ENCODE measurements at places on chromosomes 12 and 14. TPM values are rescaled to one million over a fixed set of nuclear protein-coding genes. Genes with fewer than 3 reads are reported as not detected.

The TMED8 gene
- total RNA-seq: 11.7 TPM

The RIMBP2 gene
- 1.2 TPM for total RNA-seq

The ASPG gene
- 2.8 TPM for total RNA-seq

The GPR137C gene
- total RNA-seq: 0.59 TPM

The UNC79 gene
- 0.21 TPM for total RNA-seq

The JPH4 gene
- 1.2 TPM for total RNA-seq

The GLIPR1 gene
- 6.3 TPM for total RNA-seq

The TAS2R7 gene
- total RNA-seq: not detected

The HEBP1 gene
- 42.7 TPM for total RNA-seq

- no peak overlapping the region for H3K4me3 ChIP-seq
- H3K27ac ChIP-seq: no peak overlapping the region
- H3K4me1 ChIP-seq: no peaks in the 10 kb centered on the region
- no peak for DNase-seq
- H3K27me3 ChIP-seq: no peaks in the 10 kb centered on the region
These were observed 581.7 kb downstream of the DIO2 start for GRCh38 chr14:79629411-79630287.

- DNase-seq: no peak
- H3K36me3 ChIP-seq: no peaks in the 10 kb centered on the region
- no peaks in the 10 kb centered on the region for H3K4me1 ChIP-seq
- no peak overlapping the region for H3K27ac ChIP-seq
- no peaks in the 10 kb centered on the region for H3K27me3 ChIP-seq
These were observed 3.6 kb upstream of the ELK3 start for GRCh38 chr12:96190413-96191108.

- no peak overlapping the region for H3K27ac ChIP-seq
- H3K36me3 ChIP-seq: no peaks in the 10 kb centered on the region
- no peak overlapping the region for H3K4me3 ChIP-seq
- DNase-seq: no peak
- H3K4me1 ChIP-seq: peaks cover 17% of the 10 kb centered on the region
These were observed 111.2 kb downstream of the TMTC1 start for GRCh38 chr12:29672580-29672979.

GRCh38 chr14:94462219-94462551, 9.6 kb upstream of the SERPINA11 start:
- no peak for DNase-seq
- H3K27ac ChIP-seq: no peak overlapping the region
- no peaks in the 10 kb centered on the region for H3K36me3 ChIP-seq
- no peaks in the 10 kb centered on the region for H3K27me3 ChIP-seq
- no peak overlapping the region for H3K4me3 ChIP-seq

DNA sequence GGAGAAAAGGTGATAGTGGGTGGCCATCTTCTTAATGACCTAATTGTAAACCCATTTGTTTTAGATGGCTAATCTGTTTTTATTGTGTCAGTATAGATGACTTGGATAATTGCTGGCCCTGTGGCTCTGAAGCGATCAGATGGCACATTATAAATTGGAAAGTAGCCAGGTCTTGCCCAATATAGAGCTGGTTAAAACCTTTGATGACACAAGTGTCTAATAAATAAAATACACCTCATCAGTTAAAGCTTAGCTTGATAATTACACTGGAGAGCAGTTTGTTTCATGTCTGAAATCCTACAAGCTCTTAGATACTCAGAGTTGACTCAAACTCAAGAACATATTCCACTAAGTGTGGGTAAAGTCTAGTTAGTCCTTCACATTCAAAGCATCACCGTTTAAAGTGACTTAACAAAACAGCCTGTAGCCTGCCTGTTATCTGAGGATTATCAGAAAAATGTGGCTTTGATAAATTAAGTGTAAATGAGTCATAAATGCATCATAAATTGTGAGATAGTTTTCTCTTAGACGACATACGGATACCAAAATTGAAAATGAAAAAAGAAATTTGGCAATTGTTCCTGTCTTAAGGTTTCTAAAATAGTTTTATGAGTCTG, 280.9 kb downstream of the LRIG3 start:
- H3K27ac ChIP-seq: no peak overlapping the region
- no peaks in the 10 kb centered on the region for H3K4me1 ChIP-seq

DNA sequence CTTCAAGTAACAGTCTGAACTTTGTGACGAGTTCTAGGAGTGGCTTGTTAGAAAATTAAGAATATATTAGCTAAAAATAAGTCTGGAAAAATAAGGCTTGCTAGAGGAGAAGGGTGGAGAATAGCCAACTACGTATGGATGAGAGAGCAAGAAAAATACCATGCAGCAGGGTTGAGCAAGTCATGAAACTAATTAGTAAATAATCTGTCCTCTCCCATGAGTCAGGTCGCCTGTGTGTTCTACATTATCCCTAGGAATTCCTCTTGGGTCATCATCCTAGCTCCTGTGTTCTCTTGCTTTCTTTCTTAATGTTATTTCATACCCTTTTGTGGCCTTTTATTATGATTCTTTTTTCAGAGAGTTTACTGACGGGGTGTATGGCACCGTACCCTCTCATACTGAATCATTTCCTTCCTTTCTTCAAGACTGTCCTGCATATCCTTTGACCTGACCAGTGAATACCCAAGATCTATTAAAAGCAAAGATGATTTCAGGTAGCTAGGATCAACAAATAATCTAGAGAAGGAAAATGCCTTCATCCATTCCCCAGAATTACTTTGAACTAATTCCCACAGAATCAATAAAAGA, 177.2 kb upstream of the NPAS3 start:
- no peaks in the 10 kb centered on the region for H3K36me3 ChIP-seq
- H3K4me3 ChIP-seq: no peak overlapping the region
- H3K27ac ChIP-seq: no peak overlapping the region
- no peaks in the 10 kb centered on the region for H3K27me3 ChIP-seq

- no peaks in the 10 kb centered on the region for H3K4me1 ChIP-seq
- peak overlapping the region; percentile 63 for H3K4me3 ChIP-seq
- peaks cover 37% of the 10 kb centered on the region for H3K27me3 ChIP-seq
These were observed 469 bp upstream of the LRFN5 start for GRCh38 chr14:41606282-41606531.

- H3K4me3 ChIP-seq: no peak overlapping the region
- H3K36me3 ChIP-seq: no peaks in the 10 kb centered on the region
- no peak overlapping the region for H3K27ac ChIP-seq
- H3K27me3 ChIP-seq: no peaks in the 10 kb centered on the region
- DNase-seq: peak; percentile 27
- H3K4me1 ChIP-seq: no peaks in the 10 kb centered on the region
These were observed 26.2 kb downstream of the PLXNC1 start for GRCh38 chr12:94174576-94174975.

- no peak overlapping the region for H3K27ac ChIP-seq
- no peak for DNase-seq
- H3K4me3 ChIP-seq: no peak overlapping the region
- H3K27me3 ChIP-seq: no peaks in the 10 kb centered on the region
- H3K36me3 ChIP-seq: no peaks in the 10 kb centered on the region
These were observed 124.0 kb downstream of the PDE3A start for GRCh38 chr12:20492251-20492760.

- no peaks in the 10 kb centered on the region for H3K4me1 ChIP-seq
- no peaks in the 10 kb centered on the region for H3K27me3 ChIP-seq
- no peak for DNase-seq
- no peak overlapping the region for H3K27ac ChIP-seq
These were observed 10.0 kb downstream of the SBNO1 start for GRCh38 chr12:123354600-123354999.

GRCh38 chr12:70400124-70400523, 34.0 kb downstream of the KCNMB4 start:
- H3K36me3 ChIP-seq: peaks cover 25% of the 10 kb centered on the region
- DNase-seq: no peak
- no peak overlapping the region for H3K4me3 ChIP-seq
- no peak overlapping the region for H3K27ac ChIP-seq
- no peaks in the 10 kb centered on the region for H3K4me1 ChIP-seq

DNA sequence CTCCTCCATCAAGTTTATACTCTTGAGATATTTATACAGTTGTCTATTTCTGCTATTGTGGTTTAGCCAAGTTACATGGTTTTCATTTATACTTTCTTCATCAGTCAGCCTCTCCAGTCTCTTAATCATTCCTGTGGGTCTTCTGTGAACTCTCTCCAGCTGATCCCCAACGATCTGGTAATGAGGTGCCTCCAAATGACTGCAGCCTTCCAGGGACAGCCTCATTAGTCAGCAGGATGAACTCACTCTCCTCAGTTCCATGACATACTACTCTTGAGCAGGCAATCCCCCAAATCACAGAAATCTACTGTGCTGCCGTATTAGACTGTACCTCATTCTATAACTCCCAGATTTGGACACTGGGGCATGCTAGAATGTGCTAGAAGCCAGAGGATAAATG, 15.3 kb downstream of the AREL1 start:
- H3K4me3 ChIP-seq: no peak overlapping the region
- no peak for DNase-seq
- H3K4me1 ChIP-seq: peaks cover 4% of the 10 kb centered on the region
- H3K36me3 ChIP-seq: no peaks in the 10 kb centered on the region
- H3K27me3 ChIP-seq: no peaks in the 10 kb centered on the region

DNA sequence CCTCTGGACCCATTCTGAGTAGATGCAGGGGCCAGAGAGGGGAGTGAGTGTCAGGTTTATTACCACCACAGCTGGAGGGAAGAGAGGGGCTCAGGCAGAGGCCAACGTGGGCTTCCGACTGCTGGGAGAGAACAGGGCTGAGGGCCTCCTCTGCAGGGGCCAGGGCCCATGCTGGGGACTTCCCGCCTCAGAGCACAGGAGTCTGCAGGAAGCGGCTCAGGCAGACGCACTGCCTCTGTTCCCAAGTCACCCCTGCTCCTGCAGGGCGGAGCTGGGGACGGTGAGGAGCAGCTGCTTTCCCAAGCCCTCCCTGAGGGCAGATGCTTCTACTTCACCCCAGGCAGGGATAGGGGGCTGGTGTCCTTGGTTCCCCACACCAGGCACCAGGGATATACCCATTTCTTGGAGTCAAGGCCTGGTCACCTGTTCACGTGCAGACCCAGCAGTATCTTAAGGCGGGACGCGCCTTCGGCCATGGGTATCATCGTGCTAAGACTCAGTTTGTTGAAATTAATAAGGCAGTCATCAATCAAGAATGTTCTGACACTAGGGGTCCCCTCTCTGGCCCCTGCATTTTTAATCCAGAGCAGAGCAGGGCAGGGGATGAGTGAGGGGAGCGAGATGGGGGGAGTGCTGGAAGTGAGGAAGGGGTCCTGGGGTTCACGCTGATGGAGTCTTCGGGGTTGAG, 100.0 kb downstream of the PIWIL1 start:
- no peak for DNase-seq
- no peaks in the 10 kb centered on the region for H3K4me1 ChIP-seq
- H3K36me3 ChIP-seq: no peaks in the 10 kb centered on the region
- no peak overlapping the region for H3K4me3 ChIP-seq
- no peak overlapping the region for H3K27ac ChIP-seq

DNA sequence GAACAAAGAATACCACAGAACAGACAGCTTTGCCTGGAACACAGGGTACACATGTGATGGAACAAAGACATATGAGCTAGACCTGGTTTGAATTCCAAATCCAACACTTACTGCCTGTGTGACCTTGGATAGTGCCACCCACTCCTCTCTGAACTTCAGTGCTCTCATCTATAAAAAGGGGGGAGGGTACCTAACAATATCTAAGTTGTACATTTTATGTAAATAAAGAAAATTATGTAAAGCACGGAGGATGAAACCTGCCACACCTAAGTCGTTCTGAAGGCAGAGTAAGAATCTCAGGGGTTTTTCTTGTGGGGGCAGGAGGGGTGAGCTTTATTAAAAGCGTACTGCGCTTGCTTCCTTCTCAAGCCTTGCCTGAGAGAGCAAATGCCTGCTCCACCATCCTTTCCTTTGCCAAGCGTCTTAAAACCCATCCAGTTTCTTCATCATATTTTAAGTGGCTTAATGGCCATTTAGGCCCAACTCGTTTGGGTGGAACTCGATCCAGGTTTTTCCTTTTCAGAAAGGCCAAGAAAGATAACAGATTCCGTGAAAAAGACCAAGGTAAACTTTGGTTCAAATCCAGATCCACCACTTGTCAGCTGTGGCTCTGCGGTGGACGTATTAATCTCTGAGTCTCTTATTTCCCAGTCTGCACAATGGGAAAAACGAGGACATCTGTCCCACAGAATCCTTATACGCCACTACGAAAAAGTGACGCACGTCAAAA, 946 bp downstream of the DDX24 start:
- peak overlapping the region; percentile 95 for H3K27ac ChIP-seq
- peak overlapping the region; percentile 98 for H3K4me3 ChIP-seq
- no peaks in the 10 kb centered on the region for H3K4me1 ChIP-seq
- peaks cover 33% of the 10 kb centered on the region for H3K36me3 ChIP-seq

DNA sequence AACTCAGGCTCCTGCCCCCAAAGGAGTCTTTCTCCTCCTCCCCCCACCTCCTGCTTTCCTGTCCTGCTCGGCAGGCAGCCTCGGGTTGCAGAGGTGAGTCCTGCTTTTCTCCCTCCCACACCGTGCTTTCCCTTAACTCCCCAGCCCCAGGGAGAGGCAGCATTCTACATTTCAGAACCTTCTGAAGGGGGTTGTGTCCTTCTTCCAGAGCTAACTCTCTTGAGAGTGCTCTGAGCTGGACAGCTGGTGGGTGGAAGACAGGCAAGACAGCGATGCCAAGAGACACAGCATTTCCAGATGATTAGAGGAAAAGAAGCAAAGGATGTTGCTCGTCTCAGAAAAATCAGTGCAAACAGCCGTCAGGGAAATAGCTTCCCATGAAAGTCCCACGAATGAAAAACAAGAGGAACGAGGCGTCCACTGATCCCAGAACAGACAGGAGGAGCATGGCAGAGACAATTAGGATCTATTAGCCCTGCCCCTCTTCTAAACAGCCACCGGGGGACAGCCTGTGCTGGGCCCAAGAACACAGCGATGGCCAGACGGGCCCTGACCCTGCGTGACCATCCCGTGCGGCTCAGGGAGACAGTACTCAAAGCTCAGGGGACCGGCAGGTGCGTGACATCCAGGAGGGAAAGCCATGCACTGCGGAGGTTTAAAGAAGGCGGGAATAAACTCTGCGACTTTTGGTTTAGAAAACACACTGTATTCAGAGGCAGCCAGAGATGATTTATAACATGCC, 216.5 kb upstream of the RTL1 start:
- no peaks in the 10 kb centered on the region for H3K36me3 ChIP-seq
- no peaks in the 10 kb centered on the region for H3K27me3 ChIP-seq
- peaks cover 4% of the 10 kb centered on the region for H3K4me1 ChIP-seq
- no peak overlapping the region for H3K4me3 ChIP-seq
- no peak overlapping the region for H3K27ac ChIP-seq
- peak; percentile 22 for DNase-seq

GRCh38 chr14:69812711-69813110, 15.7 kb upstream of the SLC10A1 start:
- H3K4me1 ChIP-seq: no peaks in the 10 kb centered on the region
- no peaks in the 10 kb centered on the region for H3K27me3 ChIP-seq
- H3K36me3 ChIP-seq: no peaks in the 10 kb centered on the region
- no peak for DNase-seq

GRCh38 chr14:69038455-69039287, 59.6 kb upstream of the ACTN1 start:
- no peak overlapping the region for H3K27ac ChIP-seq
- H3K27me3 ChIP-seq: no peaks in the 10 kb centered on the region
- H3K4me3 ChIP-seq: no peak overlapping the region
- no peaks in the 10 kb centered on the region for H3K36me3 ChIP-seq

- no peak overlapping the region for H3K4me3 ChIP-seq
- no peak overlapping the region for H3K27ac ChIP-seq
- no peak for DNase-seq
- H3K27me3 ChIP-seq: no peaks in the 10 kb centered on the region
These were observed 94.4 kb downstream of the PPP2R5C start for GRCh38 chr14:101855958-101856357.
